ENCODE measurements at places on chromosomes 5 and 9.

GRCh38 chr9:86546712-86547111 is 192.5 kb upstream of the TUT7 start:
- no peak for DNase-seq

DNA sequence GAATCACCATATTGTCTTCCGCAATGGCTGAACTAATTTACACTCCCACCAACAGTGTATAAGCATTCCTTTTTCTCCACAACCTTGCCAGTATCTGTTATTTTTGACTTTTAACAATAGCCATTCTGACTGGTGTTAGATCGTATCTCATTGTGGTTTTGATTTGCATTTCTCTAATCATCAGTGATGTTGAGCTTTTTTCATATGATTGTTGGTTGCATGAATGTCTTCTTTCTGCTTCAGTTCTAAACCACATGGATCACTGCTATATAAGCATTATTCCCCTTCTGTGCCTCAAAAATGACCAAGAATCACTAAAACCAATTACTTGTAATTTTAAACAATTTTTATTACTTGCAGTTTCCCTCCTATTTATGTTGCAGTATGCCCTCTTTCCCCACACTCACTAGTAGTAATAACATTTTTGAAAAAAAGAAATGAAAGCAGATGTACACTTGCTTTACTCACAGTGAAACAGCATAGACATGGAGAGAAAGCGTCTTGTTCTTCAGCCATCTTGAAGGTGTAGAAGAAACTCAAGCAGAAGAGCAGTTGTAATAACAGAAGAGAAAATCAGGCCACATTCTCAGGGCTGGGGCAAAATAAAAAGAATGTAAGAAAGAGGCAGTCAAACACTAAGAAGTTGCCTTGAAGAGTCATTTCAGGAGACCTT is 4.5 kb upstream of the TMEM252 start:
- DNase-seq, result no peak

GRCh38 chr9:95017661-95018060 is 291.2 kb downstream of the AOPEP start:
- no peak for DNase-seq

DNA sequence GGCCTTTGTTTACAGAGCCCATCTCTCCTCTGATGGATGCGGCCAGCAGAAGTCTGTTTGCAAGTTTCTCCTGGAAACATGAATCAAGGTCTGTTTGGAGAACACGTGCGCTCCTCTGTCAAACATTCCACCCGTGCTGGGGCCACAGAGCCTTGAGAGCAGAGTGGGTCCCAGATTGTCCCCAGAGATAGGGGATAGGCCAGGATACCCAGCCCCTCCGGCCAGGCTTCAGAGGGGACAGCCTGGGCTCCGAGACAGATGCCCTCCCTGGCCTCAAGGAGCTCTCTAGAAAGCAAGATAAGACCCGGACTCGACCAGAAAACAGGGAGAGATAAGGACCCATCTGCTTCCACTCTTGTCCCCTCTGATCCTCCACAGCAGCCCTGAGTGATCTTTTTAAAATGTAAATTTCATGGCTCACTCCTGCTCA is 40.4 kb upstream of the HAND1 start:
- DNase-seq, result no peak

- DNase-seq, result peak; percentile 91
Observed at GRCh38 chr5:143262393-143263174, 140.9 kb downstream of the NR3C1 start.

GRCh38 chr5:74951865-74952264 is 85.7 kb upstream of the FAM169A start:
- no peak for DNase-seq

GRCh38 chr9:97850746-97851445 is 2.1 kb upstream of the FOXE1 start:
- DNase-seq, result no peak

DNA sequence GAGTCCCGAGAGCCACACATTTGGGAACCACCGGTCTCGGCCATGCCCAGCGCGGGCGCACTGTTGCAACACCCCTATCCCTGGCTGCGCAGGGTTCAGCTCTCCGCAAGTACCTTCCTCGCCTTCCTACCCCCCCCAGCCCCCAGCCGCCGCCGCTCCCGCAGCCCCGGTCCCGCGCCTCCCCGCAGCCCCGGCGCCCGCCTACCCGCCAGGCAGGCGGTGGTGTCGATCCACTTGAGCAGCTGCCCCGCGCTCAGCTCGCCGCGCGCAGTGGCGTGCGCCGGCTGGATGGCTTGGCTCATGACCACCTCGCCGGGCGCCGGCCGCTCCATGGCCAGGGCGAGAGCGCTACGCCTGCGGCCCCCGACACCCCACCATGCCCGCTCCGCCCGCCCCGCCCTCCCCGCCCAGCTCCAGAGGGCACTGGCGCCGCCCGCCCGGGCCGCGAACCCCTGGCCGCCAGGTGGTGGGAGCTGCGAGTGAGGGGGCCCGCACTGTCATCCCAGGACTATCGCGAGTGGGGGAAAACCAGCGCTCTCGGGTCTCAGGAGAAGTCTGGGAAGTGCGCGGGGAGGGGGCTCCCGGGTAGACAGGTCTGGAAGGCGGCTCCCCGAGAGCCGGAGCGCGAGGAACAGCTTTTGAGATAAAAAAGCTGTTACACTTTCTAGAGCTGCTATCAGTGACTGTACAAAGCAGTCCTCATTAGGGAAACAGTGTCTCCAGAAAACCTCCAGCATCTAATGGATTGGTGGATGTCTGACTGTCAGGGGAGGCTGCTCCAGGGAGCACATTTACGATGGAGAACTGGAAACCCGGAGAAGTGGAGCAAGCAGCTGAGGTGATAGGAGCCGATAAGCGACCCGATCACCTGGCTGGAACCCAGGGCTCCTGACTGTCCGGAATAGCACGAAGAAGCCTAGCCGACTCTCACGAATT is at the start of gene ACOT12:
ACOT12 (minus strand) TSS at position 352 of the 936 bp plus-strand sequence; CDS start at position 332, 20 bp downstream.
- peak; percentile 19 for DNase-seq

DNA sequence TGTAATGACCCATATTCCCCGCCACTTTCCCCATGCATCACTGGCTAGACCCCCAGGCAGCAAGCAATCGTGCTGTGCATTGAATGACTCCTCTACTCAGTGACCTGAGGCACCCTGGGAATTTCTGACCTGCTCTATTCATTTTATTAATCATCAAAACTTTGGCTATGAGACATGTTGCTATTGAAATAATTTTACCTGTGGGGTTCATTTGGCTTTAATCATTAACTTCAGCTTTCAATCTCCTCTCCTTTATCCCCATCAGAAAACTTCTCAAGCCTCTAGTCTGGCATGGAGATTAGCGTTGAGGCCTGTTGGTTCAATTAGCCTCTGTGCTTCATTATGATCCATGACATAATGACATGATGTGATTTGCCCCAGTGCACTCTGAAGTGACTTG is 429.0 kb downstream of the ZNF608 start:
- DNase-seq, result no peak

DNA sequence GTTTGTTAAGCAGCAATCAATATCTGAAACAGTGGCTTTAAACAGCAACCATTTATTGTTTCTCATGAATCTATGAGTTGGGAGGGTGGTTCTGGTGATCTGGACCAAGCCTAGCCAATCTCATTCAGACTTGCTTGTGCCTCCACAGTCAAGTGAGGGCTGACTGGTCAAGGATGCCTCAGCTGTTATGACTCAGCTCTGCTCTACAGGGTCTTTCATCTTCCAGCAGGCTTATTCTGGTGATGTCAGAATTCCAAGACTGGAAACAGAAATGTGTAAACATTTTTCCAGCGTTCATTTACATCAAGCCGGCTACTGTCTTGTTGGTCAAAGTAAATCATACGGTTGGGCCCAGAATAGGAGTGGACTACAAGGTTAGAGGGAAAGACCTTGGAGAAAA is 2.5 kb upstream of the PIP5K1B start:
- no peak for DNase-seq

GRCh38 chr5:45507178-45507577 is 189.0 kb downstream of the HCN1 start:
- DNase-seq, result no peak

GRCh38 chr5:31819926-31820516 is 181.1 kb downstream of the PDZD2 start:
- no peak for DNase-seq

- no peak for DNase-seq
Observed at GRCh38 chr5:1651971-1652872, 128.5 kb upstream of the LPCAT1 start.

- peak; percentile 97 for DNase-seq
Observed at GRCh38 chr5:32507738-32508434, 63.3 kb upstream of the ZFR start.

GRCh38 chr9:2655411-2655901 is 33.9 kb downstream of the VLDLR start:
- DNase-seq, result peak; percentile 89

DNA sequence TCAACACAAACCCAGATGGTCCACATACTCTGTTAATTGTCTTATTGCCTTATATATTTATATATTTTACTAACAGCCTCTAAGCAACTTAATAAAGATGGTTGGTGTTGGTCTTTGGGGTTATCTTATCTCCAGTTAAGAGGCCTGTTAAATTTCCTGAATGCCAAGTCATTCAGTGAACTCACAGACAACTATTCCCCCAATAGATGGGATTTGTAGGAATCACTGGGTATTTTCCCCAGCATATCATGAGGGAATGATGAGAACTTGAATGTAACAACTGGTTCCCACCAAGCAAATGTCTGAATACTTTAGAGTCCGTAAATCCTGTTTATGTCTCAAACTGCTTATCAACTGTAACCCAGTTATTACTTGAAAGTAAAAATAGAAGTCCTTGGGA is 42.7 kb upstream of the RETREG1 start:
- no peak for DNase-seq

- no peak for DNase-seq
Observed at GRCh38 chr5:154097031-154097430, 58.3 kb downstream of the MFAP3 start.

DNA sequence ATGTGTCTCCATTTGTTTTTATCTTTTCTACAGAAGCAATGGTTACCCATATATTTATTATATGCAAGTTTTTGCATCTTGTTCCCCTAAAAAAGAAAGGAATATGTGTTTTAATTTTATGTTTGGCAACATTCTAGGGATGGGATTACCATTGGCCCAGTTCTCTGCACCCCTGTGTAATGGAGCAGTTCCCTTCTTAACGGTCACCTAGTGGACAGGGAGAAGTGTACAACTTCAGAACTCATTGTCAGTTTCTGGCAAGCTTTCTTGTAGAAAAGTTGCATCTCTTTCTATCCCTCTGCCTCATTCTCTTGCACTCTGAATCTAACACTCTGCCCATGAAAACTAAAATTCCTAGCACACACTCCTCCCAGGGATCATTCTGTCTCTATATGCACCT is 78.2 kb downstream of the DOCK8 start:
- no peak for DNase-seq

DNA sequence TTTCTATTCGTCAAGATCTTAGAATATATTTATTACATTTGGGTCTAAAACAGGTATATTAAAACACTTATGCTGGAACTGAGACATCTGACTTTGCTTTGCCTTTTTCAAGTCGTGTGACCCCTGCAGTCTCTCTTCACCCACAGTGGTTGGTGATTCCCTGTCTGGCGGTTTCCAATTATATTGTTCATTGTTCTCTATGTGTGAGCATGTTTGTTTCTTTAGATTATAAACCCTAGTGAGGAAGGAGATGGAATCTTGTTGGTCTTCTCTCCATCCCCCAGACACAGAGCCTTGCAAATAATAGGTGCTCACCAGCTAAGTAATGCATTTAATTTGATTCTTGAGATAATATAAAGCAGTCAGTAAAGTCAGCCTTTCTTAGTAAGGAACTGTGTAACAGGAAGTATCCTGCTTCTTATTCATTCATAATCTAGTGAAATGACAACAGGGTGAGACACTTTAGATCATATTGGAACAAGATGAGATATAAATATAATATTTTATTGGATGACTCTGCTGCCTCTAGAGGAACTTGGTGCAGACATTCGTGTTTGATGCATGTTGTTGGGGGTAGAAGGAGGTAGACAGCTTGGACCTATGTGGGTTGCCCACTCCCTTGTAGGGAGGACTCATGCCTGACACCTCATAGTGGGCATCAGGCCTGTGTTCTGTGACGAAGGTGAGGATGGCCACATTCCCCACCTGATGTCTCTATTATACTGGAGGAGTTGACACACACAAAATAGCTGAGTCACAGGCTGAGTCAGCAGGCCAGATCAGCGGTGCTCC is 88.1 kb downstream of the FGF1 start:
- DNase-seq, result peak; percentile 84

- no peak for DNase-seq
Observed at GRCh38 chr5:99355881-99356280, 427.1 kb upstream of the CHD1 start.

DNA sequence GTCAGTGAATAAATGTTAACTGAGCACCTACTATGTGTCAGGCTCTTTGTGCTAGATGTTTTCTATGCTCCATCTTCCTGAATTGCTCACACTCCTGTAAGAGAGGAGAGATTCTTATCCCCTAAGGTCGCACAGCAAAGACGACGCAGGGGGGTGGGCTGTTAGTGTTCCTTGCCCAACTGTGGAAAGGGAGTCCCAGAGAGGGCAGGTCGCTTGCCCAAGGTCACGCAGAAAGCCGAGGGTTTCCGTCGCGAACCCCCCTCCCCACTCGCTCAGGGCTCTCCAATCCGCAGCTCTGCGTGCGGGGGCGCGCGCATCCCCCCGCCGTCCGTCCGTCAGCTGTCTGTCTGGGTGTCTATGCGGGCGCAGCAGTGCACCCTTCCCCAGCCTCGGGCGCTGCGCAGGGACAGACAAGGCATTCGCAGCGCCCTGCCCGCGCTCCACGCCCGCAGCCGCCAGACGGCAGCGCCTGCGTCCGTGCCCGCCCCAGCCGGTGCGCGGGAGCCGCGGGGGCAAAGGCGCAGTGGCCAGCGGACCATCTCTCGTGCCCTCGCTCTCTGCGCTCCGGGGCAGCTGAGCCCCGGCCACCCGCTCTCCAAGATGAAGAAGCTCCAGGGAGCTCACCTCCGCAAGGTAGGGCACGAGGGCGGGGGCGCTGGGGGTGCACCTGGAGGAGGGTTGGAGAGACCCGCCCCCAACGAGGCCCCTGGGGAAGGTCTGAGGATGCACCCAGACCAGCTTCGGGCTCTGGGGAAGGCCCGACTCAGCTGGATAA is at the start of gene SLC6A7:
SLC6A7 (plus strand) TSS at position 335 of the 775 bp plus-strand sequence; CDS start at position 601, 266 bp downstream.
- no peak for DNase-seq

GRCh38 chr9:4118666-4119065 is 181.2 kb downstream of the GLIS3 start:
- no peak for DNase-seq

GRCh38 chr5:120452471-120452870 is 11.6 kb upstream of the PRR16 start:
- DNase-seq, result peak; percentile 76

GRCh38 chr5:172931001-172931536 is 28.2 kb upstream of the RPL26L1 start:
- peak; percentile 91 for DNase-seq

GRCh38 chr5:41325074-41325473 is 111.7 kb upstream of the C6 start:
- DNase-seq, result no peak

- no peak for DNase-seq
Observed at GRCh38 chr9:88998911-88999310, 7.6 kb downstream of the S1PR3 start.

DNA sequence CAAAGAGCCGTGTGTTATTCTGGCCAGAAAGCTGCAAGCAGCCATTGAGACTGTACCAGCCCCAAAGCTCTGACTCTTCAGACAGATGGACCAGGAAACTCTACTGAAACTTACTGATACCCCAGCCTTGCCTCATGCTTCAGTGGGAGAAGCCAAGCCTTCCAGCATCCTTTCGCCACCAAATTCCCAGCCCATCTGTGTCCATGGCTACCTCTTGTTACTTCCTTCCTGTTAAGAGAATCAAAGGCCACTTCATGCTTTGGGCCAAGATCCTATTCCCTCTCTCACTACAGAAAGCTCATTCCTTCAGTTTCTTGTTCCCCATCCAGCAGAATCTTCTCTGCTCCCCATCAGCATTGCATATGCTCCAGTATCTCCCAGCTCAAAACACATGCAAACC is 46.9 kb upstream of the FREM1 start:
- DNase-seq, result no peak

GRCh38 chr9:16475257-16475656 is 395.2 kb downstream of the BNC2 start:
- no peak for DNase-seq

All from fibroblast of skin of back (primary cell).